Activated naive CD4-positive, alpha-beta T cell treated with anti-CD3 and anti-CD28 coated beads, Interleukin-2, amount 10 ng/mL, durations not matched to agents 7 days and 5 days (primary cell): ENCODE measurements at places on chromosomes 2 and 18.

- DNase-seq: no peak
Observed at GRCh38 chr2:85308896-85309555, 18.8 kb downstream of the TGOLN2 start.

DNA sequence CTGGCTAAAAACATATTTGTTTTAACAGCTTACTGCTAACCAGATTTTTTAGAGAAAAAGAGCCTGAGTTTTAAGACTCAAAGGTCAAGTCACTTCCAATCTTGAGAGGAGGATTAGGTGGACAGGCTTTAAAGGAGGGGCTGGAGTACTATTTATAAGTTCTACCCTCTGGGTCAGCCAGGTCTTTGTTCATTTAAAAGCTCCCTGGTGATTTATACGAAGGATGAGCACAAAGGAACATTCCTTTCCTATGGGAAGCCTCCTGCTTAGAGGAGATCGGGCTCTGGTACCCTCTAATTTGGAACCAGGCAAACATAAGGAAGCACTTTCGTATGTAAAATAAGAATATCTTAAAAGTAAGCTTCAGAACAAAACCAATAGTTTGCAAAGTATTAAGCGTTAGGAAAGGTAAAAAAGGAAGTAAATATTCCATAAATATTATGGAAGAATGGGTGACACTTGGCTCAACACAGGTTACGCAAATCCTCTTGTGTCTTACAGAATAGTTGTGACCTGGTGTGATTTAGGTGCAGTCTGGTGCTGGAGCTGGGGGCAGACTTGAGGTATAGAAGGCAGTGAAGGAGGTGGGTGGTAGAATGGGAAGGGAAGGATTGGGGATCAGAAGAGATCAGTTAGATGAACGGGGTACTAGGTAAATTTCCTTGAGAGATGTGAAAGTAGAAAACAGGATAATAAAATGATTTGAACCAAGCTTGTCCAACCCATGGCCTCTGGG lies 35.6 kb downstream of the PDE6D start:
- no peak for DNase-seq

- DNase-seq: no peak
Observed at GRCh38 chr2:108401800-108402199, 24.0 kb downstream of the SULT1C4 start.

- no peak for DNase-seq
Observed at GRCh38 chr2:138432971-138433370, 68.6 kb upstream of the SPOPL start.

GRCh38 chr2:4039896-4040295 lies 336.5 kb downstream of the DCDC2C start:
- DNase-seq: no peak

DNA sequence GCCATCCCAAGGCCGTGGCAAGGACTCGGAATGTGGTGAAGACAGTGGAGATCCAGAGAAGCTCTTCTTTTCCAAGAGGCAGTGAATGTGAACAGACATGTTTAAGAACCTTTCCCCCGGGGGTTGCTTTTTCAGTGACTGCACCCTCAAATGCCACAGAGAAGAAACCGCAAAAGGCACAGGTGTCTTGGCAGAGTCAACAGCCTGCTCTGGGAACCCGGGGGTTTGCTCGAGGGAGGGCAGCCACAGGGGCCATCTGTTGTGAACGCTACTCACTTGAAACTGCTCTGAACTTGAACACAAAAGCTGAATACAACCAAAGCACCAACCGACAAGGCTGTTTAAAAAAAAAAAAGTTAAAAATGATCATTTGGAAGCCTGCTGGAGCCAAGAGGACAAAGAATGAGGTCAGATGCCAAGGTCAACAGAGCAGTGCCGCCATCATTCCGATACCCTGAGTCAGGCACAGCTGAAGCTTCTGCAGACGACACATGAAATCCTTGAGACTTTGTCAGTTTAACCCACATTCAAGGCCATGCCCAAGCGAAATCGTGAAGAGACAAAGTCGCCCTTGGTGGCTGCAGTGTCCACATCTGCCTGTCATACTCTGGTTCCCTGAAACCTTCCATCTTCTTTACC lies 47.4 kb downstream of the PSMG2 start:
- peak; percentile 68 for DNase-seq

DNA sequence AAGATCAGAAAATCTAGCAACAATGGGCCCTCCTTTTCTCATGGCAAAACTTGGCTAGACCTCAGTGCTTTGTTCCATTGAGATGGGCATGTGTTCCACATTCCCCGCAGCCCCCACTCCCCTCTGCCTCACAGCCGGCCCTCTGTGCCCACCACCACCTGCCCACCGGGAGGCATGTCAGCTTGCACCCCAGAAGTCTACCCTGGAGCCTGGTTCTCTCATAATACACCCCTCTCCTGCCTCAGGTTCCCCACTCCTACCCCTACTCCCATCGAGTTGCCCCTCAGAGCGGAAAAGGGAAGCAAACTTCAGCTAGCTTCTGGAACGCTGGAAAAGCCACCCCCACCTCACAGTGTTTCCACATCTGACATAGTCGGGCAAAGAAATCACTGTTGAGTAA lies 219.0 kb downstream of the ANAPC1 start:
- no peak for DNase-seq

GRCh38 chr2:54708584-54709335 lies 14.7 kb upstream of the EML6 start:
- DNase-seq: peak; percentile 25

DNA sequence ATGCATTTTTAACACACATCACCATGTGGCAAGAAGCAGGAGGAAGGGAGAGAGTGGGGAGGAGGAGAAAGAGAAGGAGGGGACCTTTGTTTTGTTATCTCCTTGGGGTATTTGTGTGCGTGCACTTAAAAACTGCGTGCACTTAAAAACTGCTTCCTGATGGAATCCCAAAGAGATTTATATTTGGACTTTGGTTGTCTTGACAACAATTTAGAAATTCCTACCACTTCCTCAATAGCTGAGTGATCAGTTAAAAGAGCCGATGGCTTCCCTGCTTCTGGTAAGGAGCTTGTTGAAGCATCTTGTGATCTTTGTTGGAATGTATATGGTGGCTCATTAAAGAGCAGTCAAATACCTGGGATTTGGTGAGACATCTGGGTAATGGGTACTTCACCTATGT lies 4.5 kb downstream of the RAB31 start:
- no peak for DNase-seq

DNA sequence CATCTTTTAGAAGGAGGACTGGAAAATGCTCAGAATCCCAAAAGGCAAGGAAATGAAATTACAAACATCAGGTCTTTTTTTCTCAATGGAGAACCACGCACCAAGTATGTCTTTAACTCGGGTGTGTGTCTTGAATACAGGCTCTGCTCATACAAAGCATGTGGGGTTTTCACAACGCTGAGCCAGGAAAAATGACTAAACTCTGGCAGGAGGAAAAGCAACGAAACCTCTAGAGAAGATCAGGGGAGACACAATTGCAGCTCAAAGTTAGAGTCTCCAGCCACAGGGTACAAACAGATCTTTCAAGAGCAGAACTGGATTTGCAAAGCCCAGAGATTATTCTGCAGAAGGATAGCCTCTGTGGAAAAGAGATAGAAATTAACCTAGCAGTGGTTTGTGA lies 42.8 kb upstream of the TPO start:
- DNase-seq: no peak

DNA sequence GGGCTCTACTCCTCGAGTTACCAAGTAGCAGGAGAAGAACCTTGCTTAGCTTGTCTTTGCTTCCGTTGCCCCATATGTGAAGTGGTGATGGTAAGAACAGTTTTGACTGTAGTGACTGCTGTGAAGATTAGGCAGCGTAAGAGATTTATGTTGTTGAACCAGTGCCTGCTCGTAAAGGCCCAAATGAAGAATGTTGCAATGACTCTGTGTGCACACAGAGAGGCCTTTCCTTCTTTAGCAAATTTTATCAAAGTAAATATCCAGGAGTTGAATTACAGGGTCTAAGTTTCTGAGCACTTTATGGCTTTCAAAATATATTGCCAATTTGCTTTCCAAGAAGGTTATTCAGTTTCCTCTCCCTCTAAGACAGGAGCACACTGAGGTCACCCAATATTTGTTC lies 14.5 kb downstream of the NTSR2 start:
- DNase-seq: no peak

- no peak for DNase-seq
Observed at GRCh38 chr2:122748552-122749011, 993.1 kb downstream of the TSN start.

GRCh38 chr2:68416081-68416675 lies 50.9 kb downstream of the FBXO48 start:
- no peak for DNase-seq

DNA sequence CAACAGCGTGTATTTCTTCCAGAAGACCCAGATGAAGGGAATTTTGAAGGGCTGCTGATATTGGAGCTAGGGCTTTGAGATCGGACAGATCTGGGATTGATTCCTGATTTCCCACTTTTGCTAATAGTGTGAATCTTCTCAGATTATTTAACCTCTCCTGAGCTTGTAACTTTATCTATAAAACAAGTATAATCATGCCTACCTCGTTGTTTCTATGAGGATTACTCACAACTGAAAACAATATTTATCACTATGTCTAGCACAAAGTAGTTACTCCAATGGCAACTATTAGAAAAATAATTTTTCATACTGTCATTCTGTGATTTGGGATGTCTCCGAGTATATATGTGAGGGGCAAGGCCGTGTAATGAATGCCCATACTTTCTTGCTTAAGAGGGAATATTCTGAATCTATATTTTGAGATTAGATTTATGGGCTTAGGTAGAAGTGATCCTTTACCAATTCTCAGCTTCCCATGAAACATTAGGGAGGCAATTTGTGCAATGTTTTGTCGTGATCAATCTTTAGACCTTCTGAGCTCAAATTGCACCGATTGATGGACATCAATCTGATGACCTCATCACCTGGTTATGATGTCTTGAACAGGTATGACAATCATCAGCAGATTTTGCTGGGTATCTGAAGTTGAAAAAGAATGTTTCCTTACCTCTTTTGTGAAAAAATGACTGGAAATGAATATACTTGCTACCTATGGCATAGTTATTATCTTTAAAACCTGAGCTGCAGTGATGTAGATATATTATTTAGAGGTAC lies 339.9 kb downstream of the KCNS3 start:
- no peak for DNase-seq

DNA sequence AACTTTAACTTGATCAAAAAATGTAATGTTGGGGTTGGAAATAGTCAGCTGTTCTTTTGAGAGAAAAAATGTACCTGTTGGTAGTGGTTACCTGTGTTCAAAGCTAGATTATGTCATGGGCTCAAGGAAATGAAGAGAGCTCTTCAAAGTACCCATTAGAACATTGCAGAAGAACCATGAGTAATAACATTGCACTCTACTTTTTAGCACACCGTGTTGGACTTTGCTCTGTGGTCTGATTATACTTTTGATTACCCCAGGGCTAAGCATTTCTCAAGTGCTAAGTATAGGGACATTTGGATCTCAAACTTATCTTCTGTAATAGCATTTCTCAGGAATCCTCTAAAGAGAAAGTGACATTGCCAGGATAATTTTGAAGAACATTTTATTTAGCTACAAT lies 1122.8 kb upstream of the CELF4 start:
- DNase-seq: no peak

GRCh38 chr18:44123743-44124142 lies 556.9 kb upstream of the SETBP1 start:
- DNase-seq: no peak

- no peak for DNase-seq
Observed at GRCh38 chr2:62806231-62806630, 100.7 kb downstream of the EHBP1 start.

GRCh38 chr2:3519255-3520205 lies at the start of gene ADI1:
Gene ADI1 (minus strand): TSS chr2:3519531. CDS start chr2:3519487, 44 bp downstream.
- DNase-seq: peak; percentile 88

GRCh38 chr2:205188239-205189138 lies 493.8 kb upstream of the NRP2 start:
- no peak for DNase-seq

DNA sequence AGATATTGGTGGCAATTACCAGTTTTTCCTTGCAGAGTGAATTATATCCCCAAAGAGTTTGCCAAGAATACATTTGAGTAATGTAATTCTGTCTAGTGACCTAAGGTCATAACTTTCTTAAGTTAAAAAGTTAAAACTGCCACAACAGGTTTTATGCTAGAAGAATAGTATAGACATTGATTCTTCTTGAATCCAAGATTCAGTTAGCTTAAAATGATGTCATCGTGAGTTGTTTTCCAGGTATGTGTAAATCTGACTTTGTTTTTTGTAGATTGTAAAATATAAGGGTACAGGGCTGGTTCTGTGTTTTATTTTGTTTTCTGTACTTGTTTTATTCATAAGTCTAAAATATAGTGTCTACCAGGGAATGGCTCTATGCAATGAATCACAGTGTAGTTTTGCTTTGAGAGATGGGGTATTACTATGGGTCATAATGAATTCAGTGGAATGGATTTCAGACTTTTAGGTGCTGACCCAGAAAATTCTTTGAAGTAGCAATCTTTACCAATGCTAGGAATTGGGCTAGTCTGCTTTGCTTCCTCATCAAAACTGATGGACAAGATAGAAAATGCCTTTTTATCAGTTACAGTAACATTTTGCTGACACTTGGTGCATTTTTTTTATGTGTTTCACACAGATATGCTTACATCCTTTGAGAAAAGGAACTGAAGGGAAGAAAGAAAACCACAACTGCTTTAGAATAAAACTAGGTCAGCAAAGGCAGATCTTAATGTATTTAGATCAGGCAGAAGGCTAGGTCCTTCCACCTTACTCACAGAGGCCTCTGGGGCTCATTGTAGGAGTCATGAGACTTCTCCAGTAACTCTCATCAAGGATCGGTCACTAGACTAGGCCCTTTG lies 20.8 kb upstream of the MGAT5 start:
- DNase-seq: peak; percentile 34

DNA sequence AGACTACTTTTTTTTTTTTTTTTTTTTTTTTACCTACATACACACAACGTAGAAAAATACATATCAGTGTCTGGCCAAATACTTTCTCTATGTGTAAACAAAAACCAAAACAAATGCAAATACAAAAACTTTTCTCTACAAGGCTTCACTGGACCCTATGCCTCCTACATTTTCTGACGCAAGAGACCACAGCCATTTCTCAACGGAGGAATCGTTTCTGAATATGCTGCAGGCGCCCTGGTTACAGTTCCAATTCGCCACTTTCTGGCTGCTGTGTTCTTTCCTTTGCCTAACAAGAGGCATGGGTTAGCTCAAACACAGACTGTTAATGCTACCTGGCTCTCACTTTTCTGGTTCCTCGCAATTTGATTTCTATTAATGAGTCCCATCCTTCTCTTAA lies 96.4 kb downstream of the EPB41L3 start:
- DNase-seq: no peak

DNA sequence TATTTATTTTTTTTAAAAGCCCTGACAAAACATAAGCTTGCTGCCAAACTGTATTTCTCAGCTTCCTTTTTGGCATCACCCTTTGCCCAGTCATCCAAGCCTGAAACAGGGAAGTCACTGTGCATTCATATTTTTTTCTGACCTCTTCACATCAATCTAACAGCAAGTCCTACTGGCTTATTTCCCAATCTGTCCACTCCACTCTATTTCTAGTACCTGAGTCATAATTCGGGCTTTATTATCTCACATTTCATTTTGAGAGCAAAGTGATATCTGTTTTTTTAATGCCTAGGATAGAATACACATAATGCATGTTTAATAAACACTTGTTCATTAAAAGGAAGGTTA lies 5.1 kb downstream of the HNMT start:
- no peak for DNase-seq
